ENCODE measurements at places on chromosomes 12 and 14.

DNA sequence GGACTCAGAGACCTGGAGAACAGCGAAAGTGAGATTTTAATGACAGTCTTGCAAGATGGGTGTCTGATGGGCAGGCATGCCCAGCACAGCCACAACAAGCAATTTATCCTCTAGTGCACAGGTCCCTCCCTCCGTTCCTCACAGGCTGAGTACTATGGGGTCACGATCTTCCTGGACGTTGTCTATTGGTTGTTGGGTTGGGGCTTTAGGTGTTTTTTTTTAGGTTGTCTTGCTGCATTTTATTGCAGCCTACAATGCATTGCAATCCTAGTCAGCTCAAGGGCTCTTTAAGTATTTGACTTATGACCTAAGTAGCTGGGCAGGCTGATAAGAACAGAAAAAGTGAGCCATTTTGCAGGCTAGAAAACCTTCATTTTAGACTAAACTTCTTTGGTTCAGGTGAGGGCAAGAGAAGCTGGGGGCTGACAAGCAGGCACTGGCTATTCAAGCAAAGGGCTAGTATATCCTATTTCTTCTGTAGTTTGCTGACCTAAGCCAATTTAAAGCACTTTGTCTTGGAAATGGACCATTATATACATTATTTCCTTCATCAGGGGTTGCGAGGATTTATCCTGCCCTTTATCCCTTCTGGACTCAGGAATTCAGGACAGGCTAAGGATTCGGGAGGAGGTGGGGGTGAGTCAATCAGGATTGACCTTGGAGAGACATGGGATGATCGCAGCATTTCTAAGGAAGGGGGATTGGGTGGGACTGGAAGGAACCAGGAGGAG is 6.0 kb downstream of the KRT7 start:
- H3K27ac ChIP-seq: no peak overlapping the region
- H3K4me3 ChIP-seq: no peak overlapping the region
- DNase-seq: no peak
- H3K4me1 ChIP-seq: peaks cover 5% of the 10 kb centered on the region
- H3K27me3 ChIP-seq: peaks cover 30% of the 10 kb centered on the region

DNA sequence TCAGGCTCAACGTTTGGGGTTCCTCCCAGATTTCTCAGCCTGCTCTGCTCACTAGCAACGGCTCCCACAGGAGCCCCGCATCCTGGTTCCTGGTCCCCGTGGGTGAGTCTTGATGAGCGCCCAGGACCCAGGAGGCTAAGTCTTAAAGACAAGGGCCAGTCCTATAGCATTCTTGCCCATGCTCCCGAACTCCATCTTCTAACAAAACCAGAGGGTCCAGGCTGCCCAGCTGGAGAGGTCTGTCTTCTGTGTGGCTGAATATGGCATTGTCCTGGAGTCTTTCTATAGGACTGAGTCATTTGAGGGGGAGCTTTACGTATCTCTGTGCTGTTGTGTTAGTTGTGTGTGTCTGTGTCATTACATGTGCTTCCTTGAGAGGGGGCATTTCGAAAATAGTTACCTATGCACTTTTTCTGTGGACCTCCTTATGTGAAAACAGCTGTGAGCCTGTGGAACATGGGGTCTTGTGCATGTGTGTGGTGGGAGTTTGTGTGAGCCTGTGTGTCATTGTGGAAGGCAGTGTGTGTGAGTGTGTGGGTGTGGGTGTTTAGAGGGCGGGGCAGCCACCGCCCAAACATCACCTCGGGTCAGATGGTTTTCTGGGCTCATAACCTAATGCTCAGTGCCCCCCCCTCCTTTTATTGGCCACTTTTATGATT is 9.1 kb upstream of the TBX5 start:
- no peaks in the 10 kb centered on the region for H3K4me1 ChIP-seq
- peaks cover 99% of the 10 kb centered on the region for H3K27me3 ChIP-seq
- DNase-seq: no peak
- H3K27ac ChIP-seq: no peak overlapping the region

GRCh38 chr12:76457010-76457409 is 102.6 kb downstream of the OSBPL8 start:
- H3K4me1 ChIP-seq: peaks cover 5% of the 10 kb centered on the region
- peaks cover 2% of the 10 kb centered on the region for H3K36me3 ChIP-seq
- no peaks in the 10 kb centered on the region for H3K27me3 ChIP-seq
- DNase-seq: no peak
- no peak overlapping the region for H3K4me3 ChIP-seq
- H3K27ac ChIP-seq: no peak overlapping the region

DNA sequence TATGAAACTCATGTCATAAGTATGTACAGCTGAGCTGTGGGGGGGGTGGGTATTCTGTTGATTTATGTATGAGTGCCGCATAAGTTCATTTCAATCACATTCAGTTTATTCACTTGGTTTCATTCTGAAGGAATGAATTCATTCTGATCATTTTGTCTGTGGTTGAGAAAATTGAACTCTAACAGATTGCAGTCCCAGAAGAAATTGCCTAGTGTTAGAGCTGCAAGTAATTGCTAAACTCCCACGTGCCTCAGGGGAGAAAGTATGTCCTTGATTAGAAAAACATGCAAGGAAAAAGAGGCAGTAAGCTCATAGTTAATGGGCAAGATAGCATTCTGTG is 442.4 kb upstream of the MGAT4C start:
- H3K27me3 ChIP-seq: no peaks in the 10 kb centered on the region
- H3K4me3 ChIP-seq: no peak overlapping the region
- H3K27ac ChIP-seq: no peak overlapping the region
- no peak for DNase-seq
- H3K4me1 ChIP-seq: no peaks in the 10 kb centered on the region

- H3K4me1 ChIP-seq: peaks cover 49% of the 10 kb centered on the region
- DNase-seq: no peak
- H3K4me3 ChIP-seq: peak overlapping the region; percentile 98
- H3K27ac ChIP-seq: peak overlapping the region; percentile 96
- H3K36me3 ChIP-seq: peaks cover 7% of the 10 kb centered on the region
- peaks cover 9% of the 10 kb centered on the region for H3K27me3 ChIP-seq
Observed at GRCh38 chr12:6828781-6829535, 751 bp downstream of the P3H3 start.

DNA sequence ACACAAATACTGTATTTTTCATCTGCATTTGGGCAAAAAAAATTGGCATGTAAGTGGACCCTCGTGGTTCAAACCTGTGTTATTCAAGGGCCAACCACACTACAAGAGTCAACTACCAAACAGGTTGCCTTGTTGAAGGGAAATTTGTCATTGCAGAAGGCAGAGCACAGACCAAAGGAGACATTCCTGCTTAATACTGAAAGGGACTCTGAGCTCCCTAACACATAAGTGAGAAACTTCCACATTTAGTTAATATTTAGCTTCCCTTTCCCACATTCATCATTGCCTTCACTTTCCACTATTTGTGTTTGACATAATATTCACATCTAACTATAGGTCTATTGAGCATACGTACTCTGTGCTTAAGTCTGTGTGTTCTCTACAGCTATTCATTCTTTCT is 266.9 kb downstream of the KCNH5 start:
- peaks cover 8% of the 10 kb centered on the region for H3K27me3 ChIP-seq
- no peak for DNase-seq
- no peak overlapping the region for H3K27ac ChIP-seq
- H3K36me3 ChIP-seq: no peaks in the 10 kb centered on the region

- H3K27ac ChIP-seq: no peak overlapping the region
- no peak overlapping the region for H3K4me3 ChIP-seq
- H3K27me3 ChIP-seq: no peaks in the 10 kb centered on the region
- H3K4me1 ChIP-seq: peaks cover 40% of the 10 kb centered on the region
Observed at GRCh38 chr14:97264516-97265230, 467.5 kb downstream of the VRK1 start.

DNA sequence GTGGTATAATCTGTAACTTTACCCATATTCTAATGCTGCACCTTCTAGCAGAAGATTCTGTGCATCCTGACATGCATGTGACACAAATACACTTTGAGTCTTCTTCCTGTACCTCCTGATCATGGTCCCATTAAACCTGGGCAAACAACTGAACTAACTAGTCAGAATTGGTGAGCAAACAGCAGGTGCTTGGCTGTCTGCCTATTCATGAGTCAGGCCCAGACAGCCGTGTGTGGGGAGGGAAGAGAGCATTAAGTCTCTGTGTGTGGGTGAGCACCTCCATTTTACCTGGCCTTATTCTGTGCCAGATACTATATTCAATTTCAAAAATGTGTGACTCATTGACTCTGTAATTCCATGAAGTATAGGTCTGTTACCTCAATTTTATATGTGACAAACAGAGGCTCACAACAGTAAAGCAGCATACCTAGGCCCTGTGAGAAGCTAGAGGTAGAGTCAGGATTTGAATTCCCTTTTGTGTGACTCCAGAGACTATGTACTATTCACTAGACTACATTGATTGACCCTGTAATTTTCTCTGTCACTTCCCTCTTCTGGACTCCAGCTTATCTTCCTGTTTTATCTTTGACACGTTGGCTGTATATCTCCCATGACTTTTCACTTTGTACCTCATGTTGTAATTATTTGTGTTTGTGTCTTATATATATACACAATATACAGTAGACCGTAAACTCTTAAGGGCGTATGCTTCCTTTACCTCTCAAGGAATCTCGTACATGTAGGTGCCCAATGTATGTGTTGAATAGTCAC is 32.2 kb downstream of the SUSD6 start:
- peaks cover under 1% of the 10 kb centered on the region for H3K4me1 ChIP-seq
- no peak overlapping the region for H3K27ac ChIP-seq
- no peak overlapping the region for H3K4me3 ChIP-seq
- H3K27me3 ChIP-seq: no peaks in the 10 kb centered on the region
- peaks cover 20% of the 10 kb centered on the region for H3K36me3 ChIP-seq

DNA sequence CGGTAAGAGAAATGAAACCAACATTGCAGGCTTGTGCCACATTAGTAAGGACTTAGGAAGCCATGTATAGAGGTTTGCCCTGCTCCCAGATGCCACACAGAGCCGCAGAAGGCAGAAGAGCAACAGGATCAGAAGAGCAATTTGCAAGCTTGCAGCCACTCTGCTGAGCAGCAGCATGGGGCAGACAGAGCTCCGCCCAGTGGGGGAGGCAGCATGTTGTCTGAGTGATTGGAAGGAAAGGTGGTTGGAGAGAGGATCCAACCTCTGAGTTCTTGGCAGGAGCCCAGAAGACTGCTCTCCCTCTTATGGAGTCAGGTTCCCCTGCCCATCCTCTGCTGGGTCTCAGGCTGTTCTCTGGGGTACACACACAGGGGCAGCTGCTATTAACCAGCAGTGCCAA is 2.3 kb upstream of the KRT6A start:
- H3K27me3 ChIP-seq: peaks cover 40% of the 10 kb centered on the region
- no peak overlapping the region for H3K4me3 ChIP-seq
- no peak overlapping the region for H3K27ac ChIP-seq

DNA sequence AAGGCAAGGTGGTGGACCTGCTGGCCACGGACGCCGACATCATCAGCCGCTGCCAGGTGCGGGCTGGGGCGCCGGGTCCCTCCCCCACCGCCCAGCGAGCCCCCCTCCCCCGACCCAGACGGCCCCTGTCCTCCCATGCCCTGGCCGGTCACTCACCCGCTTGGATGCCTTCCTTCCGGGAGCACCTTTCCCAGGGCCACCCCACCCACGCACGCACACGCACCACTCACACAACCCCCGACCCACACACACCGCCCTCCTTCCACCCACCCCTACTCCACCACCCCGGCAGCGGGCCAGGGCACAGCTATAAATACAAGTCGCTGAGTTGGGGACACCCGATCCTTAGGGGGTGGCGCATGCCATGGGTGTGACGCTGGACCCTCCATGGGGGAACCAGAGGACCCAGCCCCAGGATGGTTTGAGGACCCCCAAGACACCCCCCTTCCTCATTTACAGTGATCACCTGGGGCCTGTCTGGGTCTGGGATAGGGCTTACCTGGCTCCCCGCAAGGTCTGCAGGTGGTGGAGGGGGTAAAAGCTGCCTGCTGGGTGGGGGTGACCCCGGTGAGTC is 465 bp downstream of the ADSS1 start:
- H3K4me1 ChIP-seq: peaks cover 9% of the 10 kb centered on the region
- no peak overlapping the region for H3K4me3 ChIP-seq
- H3K27me3 ChIP-seq: peaks cover 6% of the 10 kb centered on the region
- H3K36me3 ChIP-seq: no peaks in the 10 kb centered on the region

DNA sequence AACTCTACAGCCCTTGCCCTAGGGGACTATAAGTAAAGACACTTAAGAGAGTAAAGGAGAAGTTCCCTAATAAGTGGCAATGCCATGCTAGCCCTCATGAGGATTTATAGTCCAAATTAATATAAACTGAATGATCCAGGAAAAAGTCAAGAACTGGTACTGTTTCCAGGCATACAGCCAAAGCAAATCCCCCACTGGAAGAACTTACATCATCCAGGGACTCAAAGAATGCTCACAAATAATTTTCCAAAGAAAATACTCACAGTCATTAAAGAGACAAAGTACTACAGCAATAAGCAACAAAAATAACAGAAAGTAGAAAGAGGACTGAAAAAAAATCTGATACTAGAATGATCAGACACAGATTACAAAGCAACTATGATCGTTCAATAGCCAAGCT is 79.7 kb upstream of the RAP1B start:
- no peak overlapping the region for H3K27ac ChIP-seq
- no peak overlapping the region for H3K4me3 ChIP-seq
- H3K27me3 ChIP-seq: no peaks in the 10 kb centered on the region
- DNase-seq: no peak
- H3K36me3 ChIP-seq: no peaks in the 10 kb centered on the region
- no peaks in the 10 kb centered on the region for H3K4me1 ChIP-seq

DNA sequence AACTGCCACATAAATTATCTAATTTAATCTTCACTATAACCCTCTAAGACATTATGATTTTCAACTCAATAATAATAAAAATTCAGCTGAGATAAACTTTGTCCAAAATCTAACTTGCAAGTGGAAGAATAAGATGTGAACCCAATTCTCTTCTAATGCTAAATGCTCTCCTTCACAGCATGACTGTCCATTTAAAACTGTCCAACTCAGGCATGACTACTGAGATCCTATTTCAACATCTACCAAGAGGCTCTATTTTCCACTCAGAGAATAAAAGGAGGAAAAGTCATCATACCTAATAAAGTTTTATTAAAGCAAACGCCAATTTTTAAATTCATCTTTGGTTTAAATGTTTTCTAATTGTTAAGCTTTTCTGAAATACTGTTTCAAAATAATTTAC is 183.6 kb downstream of the MED13L start:
- H3K27me3 ChIP-seq: no peaks in the 10 kb centered on the region
- DNase-seq: no peak
- no peaks in the 10 kb centered on the region for H3K36me3 ChIP-seq
- H3K4me3 ChIP-seq: no peak overlapping the region
- H3K27ac ChIP-seq: no peak overlapping the region

GRCh38 chr12:90910958-90911357 is 44.0 kb downstream of the CCER1 start:
- no peak for DNase-seq
- no peaks in the 10 kb centered on the region for H3K36me3 ChIP-seq
- H3K4me3 ChIP-seq: no peak overlapping the region
- H3K27ac ChIP-seq: no peak overlapping the region

Measured in neural crest cell (in vitro differentiated cells).